ENCODE measurements at places on chromosomes 11 and 22. TPM values are rescaled to one million over a fixed set of nuclear protein-coding genes. Genes with fewer than 3 reads are reported as not detected.

- no peak for ATAC-seq
These were observed 803.2 kb upstream of the CCDC90B start for GRCh38 chr11:84089072-84090057.

Gene C11orf16
- total RNA-seq, result 0.36 TPM

Gene RAB1B
- total RNA-seq, result 51.6 TPM

- ATAC-seq, result no peak
These were observed 3.3 kb upstream of the DIXDC1 start for GRCh38 chr11:111933872-111934271.

- no peak for ATAC-seq
These were observed 18.5 kb downstream of the NF2 start for GRCh38 chr22:29621761-29622526.

Gene MAML2
- total RNA-seq, result 5.6 TPM

- ATAC-seq, result no peak
These were observed 55.1 kb downstream of the BCR start for GRCh38 chr22:23235425-23235824.

Gene OR6T1
- not detected for total RNA-seq

DNA sequence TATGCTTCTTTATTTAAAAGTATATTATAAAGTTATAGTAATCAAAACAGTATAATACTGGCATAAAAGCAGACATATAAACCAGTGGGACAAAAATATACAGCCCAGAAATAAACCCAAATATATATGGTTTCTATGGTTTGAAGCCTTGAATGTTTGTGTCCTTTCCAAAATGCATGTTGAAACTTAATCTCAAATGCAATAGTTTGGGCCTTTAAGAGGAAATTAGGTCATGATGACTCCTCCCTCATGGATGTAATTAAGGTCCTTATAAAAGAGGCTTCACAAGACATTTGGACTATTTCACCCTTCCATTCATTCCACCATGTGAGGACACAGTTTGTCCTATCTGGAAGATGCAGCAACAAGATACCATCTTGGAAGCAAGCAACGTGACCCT lies at the start of gene MS4A6E:
Gene MS4A6E (plus strand): TSS at position 301 of the 400 bp plus-strand sequence. CDS start 7,641 bp downstream, outside the sequence.
- ATAC-seq, result no peak

All from motor neuron (in vitro differentiated cells).